ENCODE measurements at places on chromosomes 16 and 17. TPM values are rescaled to one million over a fixed set of nuclear protein-coding genes. Genes with fewer than 3 reads are reported as not detected.

- no peak for DNase-seq
Measured at GRCh38 chr17:38751144-38751807, 1.3 kb upstream of the PSMB3 start.

The MMP25 gene
- polyA plus RNA-seq, result 0.25 TPM

GRCh38 chr16:83966153-83966696 is 1.8 kb upstream of the NECAB2 start:
- DNase-seq, result no peak

GRCh38 chr16:30357715-30358576 is 2.8 kb upstream of the CD2BP2 start:
- no peak for DNase-seq

GRCh38 chr16:20838240-20838639 is 31.9 kb downstream of the REXO5 start:
- no peak for DNase-seq

- no peak for DNase-seq
Measured at GRCh38 chr16:50668368-50669008, 12.6 kb downstream of the SNX20 start.

The ITGAD gene
- not detected for polyA plus RNA-seq

DNA sequence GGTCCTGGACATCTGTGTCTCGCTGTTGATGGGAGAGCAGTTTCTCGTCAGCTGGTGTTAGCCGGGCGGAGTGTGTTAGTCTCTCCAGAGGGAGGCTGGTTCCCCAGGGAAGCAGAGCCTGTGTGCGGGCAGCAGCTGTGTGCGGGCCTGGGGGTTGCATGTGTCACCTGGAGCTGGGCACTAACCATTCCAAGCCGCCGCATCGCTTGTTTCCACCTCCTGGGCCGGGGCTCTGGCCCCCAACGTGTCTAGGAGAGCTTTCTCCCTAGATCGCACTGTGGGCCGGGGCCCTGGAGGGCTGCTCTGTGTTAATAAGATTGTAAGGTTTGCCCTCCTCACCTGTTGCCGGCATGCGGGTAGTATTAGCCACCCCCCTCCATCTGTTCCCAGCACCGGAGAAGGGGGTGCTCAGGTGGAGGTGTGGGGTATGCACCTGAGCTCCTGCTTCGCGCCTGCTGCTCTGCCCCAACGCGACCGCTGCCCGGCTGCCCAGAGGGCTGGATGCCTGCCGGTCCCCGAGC is 17.9 kb downstream of the GAA start:
- no peak for DNase-seq

- peak; percentile 95 for DNase-seq
Measured at GRCh38 chr16:3187798-3188674, at the start of gene OR1F1. Gene OR1F1, plus strand, starts transcription at chr16:3188204.

GRCh38 chr17:42514279-42514678 is 21.8 kb upstream of the NAGLU start:
- no peak for DNase-seq

DNA sequence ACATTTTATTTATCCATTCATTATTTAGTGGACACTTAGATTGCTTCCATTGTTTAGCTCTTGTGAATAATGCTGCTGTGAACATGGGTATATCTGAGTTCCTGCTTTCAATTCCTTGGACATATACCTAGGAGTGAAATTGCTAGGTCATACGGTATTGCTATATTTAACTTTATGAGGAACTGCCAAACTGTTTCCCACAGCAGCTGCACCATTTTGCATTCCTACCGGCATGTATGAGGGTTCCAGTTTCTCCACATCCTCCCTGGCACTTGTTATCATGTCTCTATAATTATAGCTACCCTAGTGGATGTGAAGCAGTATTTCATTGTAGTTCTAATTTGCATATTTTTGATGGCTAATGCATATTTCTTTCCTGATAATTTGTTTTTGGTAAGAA is 23.7 kb upstream of the DRG2 start:
- DNase-seq, result no peak

DNA sequence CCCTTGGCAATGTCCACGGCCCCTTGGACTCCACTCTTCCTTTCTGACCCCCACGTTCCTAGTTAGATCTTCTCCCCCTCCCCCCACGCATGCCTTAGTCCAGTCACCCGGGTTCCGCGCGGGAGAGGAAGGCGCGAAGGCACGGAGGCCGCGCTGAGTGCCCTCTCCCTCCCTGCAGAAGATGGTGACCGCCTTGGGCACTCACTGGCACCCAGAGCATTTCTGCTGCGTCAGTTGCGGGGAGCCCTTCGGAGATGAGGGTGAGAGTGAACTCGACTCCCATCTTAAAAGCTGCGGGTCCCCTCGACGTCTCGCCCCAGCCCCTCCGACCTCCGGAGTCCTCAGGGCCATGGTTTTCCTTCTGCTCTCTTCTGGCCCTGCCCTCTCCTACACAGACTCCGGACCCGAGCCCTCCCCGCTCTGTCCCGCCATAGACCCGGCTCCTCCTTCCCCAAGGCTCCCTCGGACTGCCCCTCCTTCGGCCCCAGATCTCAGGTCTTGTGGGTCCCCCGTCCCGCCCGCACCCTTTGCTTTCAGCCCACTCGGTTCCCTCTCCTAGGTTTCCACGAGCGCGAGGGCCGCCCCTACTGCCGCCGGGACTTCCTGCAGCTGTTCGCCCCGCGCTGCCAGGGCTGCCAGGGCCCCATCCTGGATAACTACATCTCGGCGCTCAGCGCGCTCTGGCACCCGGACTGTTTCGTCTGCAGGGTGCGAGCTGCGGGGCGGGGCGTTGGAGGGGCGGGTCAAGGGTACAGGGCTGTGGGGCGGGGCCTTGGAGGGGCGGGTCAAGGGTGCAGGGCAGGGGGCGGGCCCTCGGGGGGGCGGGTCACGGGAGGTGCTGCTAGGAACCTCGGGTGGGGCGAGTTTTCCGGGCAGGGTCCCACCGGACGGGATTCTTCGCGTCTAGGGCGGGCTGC is 4.6 kb downstream of the TGFB1I1 start:
- DNase-seq, result no peak

The CCNF gene
- polyA plus RNA-seq, result 13.4 TPM

- no peak for DNase-seq
Measured at GRCh38 chr17:48134912-48135480, 27.4 kb downstream of the SNX11 start.

DNA sequence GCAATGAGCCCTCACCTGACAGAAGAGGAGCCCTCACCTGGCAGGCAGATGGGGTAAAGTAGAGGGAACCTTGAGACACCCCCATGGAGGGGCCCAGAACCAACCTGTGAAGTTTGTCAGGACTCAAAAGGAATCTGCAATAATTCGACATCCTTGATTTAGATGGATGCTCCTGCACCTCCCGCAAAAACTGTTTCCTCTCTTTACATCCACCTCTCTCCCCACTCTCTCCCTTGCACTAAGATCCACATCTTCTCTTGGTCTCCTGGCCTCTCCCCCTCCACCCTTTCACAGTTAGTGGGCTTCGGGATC is 34.9 kb upstream of the RBFOX3 start:
- DNase-seq, result no peak

The SPATA32 gene
- 0.09 TPM for polyA plus RNA-seq

DNA sequence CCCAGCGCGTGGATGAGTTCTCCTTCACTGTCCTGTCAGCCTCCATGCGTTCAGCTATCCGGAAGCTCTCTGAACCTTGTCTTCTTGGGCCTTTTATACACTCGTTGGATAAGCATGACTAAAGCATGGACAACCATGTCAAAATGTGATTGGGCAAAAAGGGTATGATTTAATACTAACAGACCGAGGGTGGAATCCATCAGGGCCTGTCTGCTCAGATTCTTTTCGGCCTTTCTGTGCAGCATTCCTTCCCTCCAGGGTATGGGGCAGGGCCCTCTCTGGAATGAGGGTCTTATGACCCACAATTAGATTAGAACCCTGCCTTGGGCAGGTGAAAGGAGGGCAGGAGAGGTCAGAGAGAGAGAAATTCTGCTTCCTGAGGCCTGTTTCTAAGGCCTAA is 14.0 kb upstream of the CCL5 start:
- DNase-seq, result no peak

DNA sequence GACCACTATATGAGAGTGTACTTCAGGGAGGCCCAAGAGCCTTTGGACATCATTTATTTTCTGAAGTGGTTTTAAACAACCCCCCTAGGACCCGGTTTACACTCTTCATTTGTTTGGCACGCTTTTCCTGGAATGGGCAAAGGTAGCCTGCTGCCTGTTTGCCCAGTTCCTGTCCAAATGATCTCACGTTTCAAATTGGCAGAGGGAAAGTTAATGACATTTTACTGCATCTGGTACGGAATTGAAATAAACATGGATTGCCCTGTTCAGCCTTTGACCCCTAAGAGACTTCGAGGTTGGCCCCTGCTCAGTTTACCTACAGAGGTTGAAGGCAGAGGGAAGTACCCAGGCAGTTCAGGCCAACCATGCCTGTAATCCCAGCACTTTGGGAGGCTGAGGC is 5.8 kb upstream of the RPRML start:
- no peak for DNase-seq

DNA sequence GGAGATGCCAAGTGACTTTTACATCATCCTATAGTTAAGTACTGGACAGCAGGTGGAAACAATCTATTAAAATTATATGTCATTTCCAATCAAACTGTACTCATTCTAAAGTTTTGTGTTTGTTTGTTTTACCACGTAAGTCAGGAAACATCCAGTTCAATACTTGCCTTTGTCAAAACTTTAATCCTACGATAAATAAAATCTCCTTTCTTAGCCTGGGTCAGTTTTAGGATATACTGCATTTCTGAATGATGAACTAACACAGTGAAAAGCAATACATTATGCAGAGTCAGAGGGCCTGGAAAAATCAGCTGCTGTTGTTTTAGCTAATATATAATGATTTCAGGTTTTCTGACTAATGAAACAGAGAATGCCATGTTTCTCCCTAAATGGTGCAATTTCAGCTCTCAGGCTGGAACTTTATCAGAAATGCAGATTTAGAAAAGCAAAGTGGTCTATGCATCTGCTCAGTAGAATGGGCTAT is 756.4 kb downstream of the CDH11 start:
- no peak for DNase-seq

DNA sequence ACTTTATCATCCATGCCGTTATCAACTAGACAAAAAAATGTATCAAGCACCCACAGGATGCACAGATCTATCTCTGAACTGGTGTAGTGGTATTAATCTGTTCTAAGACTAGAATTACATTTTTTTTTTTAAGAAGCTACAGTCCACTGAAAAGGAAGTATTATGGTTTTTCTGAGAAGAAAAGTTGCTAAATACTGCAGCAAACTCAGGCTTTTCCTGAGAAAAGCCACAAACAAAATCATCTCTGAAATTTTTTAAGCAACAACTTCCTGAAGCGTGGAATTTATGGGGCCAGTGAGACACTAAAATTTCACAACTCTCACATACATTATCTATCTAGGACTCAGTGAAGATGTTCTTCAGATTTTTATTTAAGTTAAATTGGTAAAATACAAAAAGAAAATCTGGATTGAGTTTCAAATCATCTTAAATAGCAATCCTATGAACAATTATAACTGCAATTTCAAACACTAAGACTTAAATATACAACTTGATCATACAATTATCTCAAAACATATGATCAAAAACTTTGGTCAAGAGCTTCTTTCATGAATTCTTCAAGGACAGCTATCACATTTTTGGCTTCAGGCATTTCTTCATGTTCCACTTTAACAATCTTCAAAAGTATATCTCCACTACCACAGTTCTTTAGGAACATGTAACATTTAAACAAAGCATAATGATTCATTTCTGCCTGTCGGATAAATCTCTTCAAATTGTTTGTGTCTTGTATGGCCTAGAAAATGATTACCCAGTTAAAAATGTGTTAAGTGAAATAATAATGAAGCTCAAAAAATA is 10.5 kb downstream of the C17orf75 start:
- no peak for DNase-seq

The PLCG2 gene
- 2.8 TPM for polyA plus RNA-seq

The GGA2 gene
- polyA plus RNA-seq, result 33.1 TPM

- no peak for DNase-seq
Measured at GRCh38 chr17:21292867-21293830, 8.6 kb downstream of the MAP2K3 start.

The VAC14 gene
- polyA plus RNA-seq, result 25.3 TPM

- DNase-seq, result no peak
Measured at GRCh38 chr17:58703137-58703915, 10.9 kb downstream of the RAD51C start.

- DNase-seq, result no peak
Measured at GRCh38 chr16:80611930-80612327, 71.1 kb downstream of the DYNLRB2 start.

DNA sequence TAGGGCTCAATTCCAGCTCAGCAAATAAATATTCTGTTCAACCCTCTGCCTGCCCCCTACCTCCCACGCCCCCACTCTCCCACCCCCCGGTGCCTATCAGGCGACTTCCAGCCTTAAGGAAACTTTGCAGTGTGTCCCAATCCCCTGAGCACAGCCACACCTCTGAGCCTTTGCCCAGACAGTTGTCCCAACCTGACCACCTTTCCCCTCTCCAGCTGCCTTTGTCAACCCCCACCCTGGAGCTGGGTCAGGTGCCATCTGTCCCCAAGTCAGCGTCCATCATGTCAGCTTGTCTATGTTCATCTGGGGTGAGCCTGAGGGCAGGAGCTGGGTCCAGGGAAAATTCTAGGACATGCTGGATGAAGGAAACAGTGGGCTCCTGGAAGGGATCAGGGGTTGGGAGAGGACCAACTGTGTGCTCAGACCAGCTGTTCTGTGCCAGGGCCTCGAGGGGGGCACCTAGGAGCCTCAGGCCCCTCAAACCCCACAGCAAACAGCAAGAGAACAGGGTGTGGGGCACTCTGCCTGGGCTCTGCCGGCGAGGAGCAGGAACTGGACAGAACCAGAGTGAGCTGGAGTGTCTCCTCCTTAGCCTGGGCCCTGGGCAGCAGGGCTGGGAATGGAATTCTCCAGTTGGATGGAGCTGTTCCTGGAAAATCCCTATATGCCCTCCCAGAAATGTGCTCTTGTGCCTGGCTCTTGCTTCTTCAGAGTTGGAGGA is 17.8 kb downstream of the CDH16 start:
- no peak for DNase-seq

The RASD1 gene
- 0.92 TPM for polyA plus RNA-seq

The E2F4 gene
- polyA plus RNA-seq, result 66.0 TPM

The MIEF2 gene
- 8.5 TPM for polyA plus RNA-seq

DNA sequence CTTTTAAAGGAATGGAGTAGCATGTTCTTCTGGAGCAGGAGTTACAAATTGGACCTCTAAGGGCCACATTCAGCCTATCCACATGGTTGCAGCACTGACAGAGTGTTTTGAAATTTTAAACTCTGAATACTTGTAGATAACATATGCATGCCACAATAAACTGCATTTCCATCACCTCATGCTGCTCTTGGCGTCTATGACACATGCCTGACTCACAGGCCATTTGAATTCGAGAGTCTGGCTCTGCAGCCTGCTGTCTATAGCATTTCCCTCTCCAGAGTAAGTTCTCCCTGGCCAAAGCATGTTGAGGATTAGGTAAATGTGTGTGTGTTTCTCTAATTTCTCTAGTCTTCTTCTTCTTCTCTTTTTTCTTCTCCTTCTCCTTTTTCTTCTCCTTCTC is 28.7 kb upstream of the MYOCD start:
- peak; percentile 89 for DNase-seq
